Left lung (tissue), 14 donors: ENCODE measurements at places on chromosomes 16 and 17. TPM values are rescaled to one million over a fixed set of nuclear protein-coding genes. Genes with fewer than 3 reads are reported as not detected.

Gene OR2C1
- total RNA-seq = not detected

Gene SLC5A10
- total RNA-seq = not detected

Gene KLHL10
- total RNA-seq = not detected

Gene TEKT5
- total RNA-seq = not detected

Gene SLFN5
- total RNA-seq = 67.5 TPM

Gene SULT1A1
- total RNA-seq = 38.6 TPM

Gene KRT32
- total RNA-seq = not detected

Gene UTS2R
- not detected for total RNA-seq

Gene SCIMP
- 8.8 TPM for total RNA-seq

Gene ABAT
- 14.1 TPM for total RNA-seq

Gene HOXB7
- total RNA-seq = 3.0 TPM

Gene IQCK
- total RNA-seq = 8.0 TPM

GRCh38 chr17:8066841-8067775, 20.4 kb downstream of the ALOX12B start:
- H3K27ac ChIP-seq = no peak overlapping the region
- no peak for DNase-seq
- no peaks in the 10 kb centered on the region for H3K36me3 ChIP-seq
- no peak overlapping the region for H3K4me3 ChIP-seq
- peaks cover 21% of the 10 kb centered on the region for H3K4me1 ChIP-seq

DNA sequence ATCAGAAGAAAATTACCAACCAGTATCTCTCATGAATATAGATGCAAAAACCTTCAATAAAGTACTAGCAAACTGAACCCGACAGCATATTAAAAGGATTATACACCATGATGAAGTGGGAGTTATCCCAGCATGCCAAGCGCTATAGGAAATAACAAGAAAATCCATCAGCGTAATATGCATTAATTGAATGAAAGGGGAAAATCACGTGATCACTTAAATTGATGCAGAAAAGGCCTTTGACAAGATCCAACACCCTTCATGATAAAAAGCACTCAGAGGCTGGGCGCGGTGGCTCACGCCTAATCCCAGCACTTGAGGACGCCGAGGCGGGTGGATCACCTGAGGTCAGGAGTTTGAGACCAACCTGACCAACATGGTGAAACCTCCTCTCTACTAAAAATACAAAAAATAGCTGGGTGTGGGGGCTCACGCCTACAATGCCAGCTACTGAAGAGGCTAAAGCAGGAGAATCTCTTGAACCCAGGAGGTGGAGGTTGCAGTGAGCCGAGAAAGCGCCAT, 4.8 kb downstream of the CTRB2 start:
- no peak overlapping the region for H3K4me3 ChIP-seq
- H3K27me3 ChIP-seq = no peaks in the 10 kb centered on the region
- H3K36me3 ChIP-seq = no peaks in the 10 kb centered on the region
- H3K4me1 ChIP-seq = no peaks in the 10 kb centered on the region

- H3K4me1 ChIP-seq = peaks cover 51% of the 10 kb centered on the region
- H3K27ac ChIP-seq = peak overlapping the region; percentile 97
- no peaks in the 10 kb centered on the region for H3K27me3 ChIP-seq
- no peak for DNase-seq
- no peaks in the 10 kb centered on the region for H3K36me3 ChIP-seq
Observed at GRCh38 chr17:8186446-8186786, 3.6 kb downstream of the BORCS6 start.

DNA sequence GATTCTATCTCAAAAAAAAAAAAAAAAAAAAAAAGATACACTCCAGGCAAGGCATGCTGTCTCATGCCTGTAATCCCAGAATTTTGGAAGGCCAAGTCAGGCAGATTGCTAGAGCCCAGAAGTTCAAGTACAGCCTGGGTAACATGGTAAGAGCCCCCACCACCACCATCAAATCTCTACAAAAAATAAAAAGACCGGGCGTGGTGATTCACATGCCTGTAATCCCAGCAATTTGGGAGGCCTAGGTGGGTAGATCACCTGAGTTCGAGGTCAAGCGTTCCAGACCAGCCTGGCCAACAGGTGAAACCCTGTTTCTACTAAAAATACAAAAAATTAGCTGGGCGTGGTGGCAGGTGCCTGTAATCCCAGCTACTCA, 1.8 kb upstream of the ACLY start:
- peaks cover 5% of the 10 kb centered on the region for H3K36me3 ChIP-seq
- no peaks in the 10 kb centered on the region for H3K27me3 ChIP-seq
- H3K4me1 ChIP-seq = peaks cover 17% of the 10 kb centered on the region

DNA sequence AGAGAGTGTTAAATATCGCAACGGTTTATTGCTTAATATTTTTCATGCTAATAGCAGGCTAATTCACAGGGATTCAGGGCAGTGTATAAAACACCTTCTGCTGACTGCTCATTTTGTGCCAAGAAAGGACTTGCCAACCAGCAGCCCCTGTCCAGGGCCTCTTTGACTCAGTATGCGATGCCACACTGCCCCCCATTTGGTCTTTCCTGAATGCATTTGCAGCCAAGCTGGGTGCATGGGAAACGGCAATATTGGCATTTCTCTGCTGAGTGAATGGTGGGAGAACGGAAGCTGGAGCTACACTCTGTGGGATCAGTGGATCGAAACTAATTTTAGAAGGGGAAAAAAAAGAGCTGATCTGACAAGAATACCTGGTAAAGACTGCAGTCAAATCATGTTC, 152.9 kb upstream of the C16orf82 start:
- no peak overlapping the region for H3K4me3 ChIP-seq
- no peaks in the 10 kb centered on the region for H3K4me1 ChIP-seq
- no peak overlapping the region for H3K27ac ChIP-seq
- H3K36me3 ChIP-seq = no peaks in the 10 kb centered on the region
- no peak for DNase-seq

DNA sequence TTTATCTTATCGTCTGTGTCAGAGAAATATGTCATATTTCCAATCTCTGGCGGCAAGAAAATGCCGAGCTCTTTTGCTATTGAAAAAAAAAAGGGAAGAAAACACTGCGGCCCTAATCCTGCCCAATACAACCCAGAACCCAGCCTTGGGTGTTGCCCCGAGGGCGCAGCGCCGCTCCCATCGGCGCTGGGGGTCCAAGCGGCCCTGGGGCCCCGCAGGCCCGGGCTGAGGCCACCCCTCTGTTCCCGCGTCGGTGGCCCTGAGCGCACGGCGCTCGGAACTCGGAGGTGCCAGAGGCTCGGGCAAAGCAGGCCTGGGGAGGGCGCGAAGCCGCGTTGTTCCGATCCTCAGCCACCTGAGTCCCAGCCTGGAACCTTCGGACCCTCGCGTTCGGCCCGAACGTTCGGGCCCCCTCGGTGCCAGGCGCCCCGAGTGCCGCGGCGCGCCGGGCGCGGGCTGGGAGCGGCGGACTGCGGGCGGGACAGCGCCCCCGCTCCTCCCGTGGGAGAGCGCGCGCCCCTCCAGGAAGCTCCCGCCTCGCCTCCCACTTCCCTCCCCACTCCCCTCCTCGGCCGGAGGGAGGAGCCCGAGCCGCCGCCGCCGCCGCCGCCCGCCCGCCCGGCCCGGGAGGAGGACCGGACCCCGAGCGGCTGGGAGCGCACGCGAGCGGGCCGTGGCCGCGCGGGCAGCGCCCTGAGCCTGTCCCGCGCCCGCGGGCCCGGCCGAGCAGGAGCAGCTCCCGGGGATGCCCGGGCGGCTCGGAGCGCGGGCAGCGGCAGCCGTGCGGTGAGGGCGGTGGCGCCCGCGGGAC, at the start of gene CPNE2:
Gene CPNE2, plus strand, starts transcription at position 609 of the 811 bp plus-strand sequence. CDS start 18,160 bp downstream, outside the sequence.
- H3K4me1 ChIP-seq = peaks cover 4% of the 10 kb centered on the region
- no peaks in the 10 kb centered on the region for H3K27me3 ChIP-seq
- DNase-seq = peak; percentile 82
- peak within 1 kb of the TSS; percentile 91 for H3K4me3 ChIP-seq
- peak within 1 kb of the TSS; percentile 85 for H3K27ac ChIP-seq

- H3K36me3 ChIP-seq = no peaks in the 10 kb centered on the region
- peak; percentile 93 for DNase-seq
- no peaks in the 10 kb centered on the region for H3K27me3 ChIP-seq
- H3K4me1 ChIP-seq = peaks cover 30% of the 10 kb centered on the region
- peak overlapping the region; percentile 98 for H3K4me3 ChIP-seq
Observed at GRCh38 chr16:30065943-30066760, 592 bp downstream of the ALDOA start.

GRCh38 chr17:34356194-34356593, at the start of gene CCL13:
TSS of gene CCL13 (plus strand) at chr17:34356480. CDS start at chr17:34356527, 47 bp downstream.
- H3K4me3 ChIP-seq = no peak within 1 kb of the TSS
- DNase-seq = no peak
- peak within 1 kb of the TSS; percentile 2 for H3K27ac ChIP-seq
- no peaks in the 10 kb centered on the region for H3K27me3 ChIP-seq
- H3K36me3 ChIP-seq = no peaks in the 10 kb centered on the region

GRCh38 chr17:59337741-59338299, 6.4 kb downstream of the YPEL2 start:
- H3K27ac ChIP-seq = no peak overlapping the region
- H3K4me3 ChIP-seq = no peak overlapping the region
- no peak for DNase-seq
- no peaks in the 10 kb centered on the region for H3K27me3 ChIP-seq

DNA sequence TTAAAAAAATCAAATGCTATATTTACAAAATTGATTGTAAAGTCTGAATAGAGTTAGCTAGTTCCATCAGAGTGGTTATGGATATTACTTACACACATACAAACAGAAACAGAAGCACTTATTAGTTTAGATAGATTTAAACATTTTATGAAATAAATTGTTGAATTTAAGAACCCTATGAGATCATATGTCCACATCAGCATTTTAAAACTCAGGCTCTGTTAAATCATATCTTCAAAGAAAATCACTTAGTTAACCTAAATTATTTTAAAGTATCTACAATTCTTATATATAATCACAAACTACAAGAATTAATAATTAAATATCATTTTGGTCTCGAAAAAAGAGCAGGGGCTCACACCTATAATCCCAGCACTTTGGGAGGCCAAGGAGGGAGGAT, 42.5 kb downstream of the HELZ start:
- no peaks in the 10 kb centered on the region for H3K4me1 ChIP-seq
- peaks cover 36% of the 10 kb centered on the region for H3K36me3 ChIP-seq
- no peak overlapping the region for H3K4me3 ChIP-seq
- no peak for DNase-seq
- no peaks in the 10 kb centered on the region for H3K27me3 ChIP-seq

- H3K36me3 ChIP-seq = no peaks in the 10 kb centered on the region
- no peak for DNase-seq
- H3K4me3 ChIP-seq = peak overlapping the region; percentile 53
- peaks cover 49% of the 10 kb centered on the region for H3K4me1 ChIP-seq
Observed at GRCh38 chr17:40417258-40417608, 463 bp downstream of the TOP2A start.

DNA sequence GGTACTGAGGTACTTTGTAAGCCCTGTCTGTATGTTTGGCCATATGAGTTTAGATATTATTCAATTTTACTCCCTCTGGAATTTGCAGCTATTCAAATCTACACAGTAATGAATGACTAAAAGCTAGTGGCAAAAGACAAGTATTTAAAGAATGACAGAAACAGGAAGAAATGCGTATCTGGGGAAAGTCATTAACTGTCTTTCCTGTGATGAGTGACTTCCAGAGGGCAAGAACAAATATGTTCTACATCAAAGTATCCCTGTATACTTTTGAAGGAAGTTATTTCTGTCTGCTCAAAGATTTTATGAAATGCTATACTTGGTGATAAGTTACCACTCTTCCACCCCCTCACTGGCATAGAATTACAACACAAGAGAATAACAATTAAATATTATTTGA, 489.3 kb upstream of the SOX9 start:
- H3K36me3 ChIP-seq = no peaks in the 10 kb centered on the region
- no peaks in the 10 kb centered on the region for H3K4me1 ChIP-seq
- no peak overlapping the region for H3K27ac ChIP-seq
- no peak overlapping the region for H3K4me3 ChIP-seq
- H3K27me3 ChIP-seq = no peaks in the 10 kb centered on the region
- no peak for DNase-seq

GRCh38 chr16:82524976-82525375, 101.8 kb upstream of the CDH13 start:
- no peak overlapping the region for H3K27ac ChIP-seq
- no peaks in the 10 kb centered on the region for H3K36me3 ChIP-seq
- no peak for DNase-seq
- no peaks in the 10 kb centered on the region for H3K27me3 ChIP-seq
- no peaks in the 10 kb centered on the region for H3K4me1 ChIP-seq

DNA sequence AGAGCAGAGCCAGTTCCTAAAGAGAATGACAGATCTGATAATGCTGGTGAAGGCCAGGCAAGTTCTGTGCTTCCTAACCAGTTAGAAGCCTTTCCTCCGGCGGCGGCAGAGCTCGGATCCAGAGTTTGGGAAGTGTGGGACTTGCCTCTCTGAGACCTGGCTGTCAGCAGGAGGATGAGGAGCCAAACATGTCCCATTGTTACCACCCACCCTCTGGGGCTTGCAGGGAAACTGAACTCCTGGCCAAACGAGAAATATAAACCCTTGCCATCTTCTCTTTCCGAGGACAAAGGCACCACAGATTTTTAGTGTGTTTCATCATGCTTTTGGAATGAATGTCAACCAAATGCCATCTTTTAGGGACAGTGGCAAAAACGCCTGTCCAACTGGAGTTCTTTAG, 80.2 kb upstream of the SMURF2 start:
- no peaks in the 10 kb centered on the region for H3K36me3 ChIP-seq
- H3K27me3 ChIP-seq = no peaks in the 10 kb centered on the region
- peak overlapping the region; percentile 76 for H3K27ac ChIP-seq
- H3K4me1 ChIP-seq = peaks cover 26% of the 10 kb centered on the region
- H3K4me3 ChIP-seq = no peak overlapping the region

GRCh38 chr17:78923660-78924453, 1.3 kb downstream of the TIMP2 start:
- no peaks in the 10 kb centered on the region for H3K36me3 ChIP-seq
- peak; percentile 69 for DNase-seq
- peak overlapping the region; percentile 72 for H3K4me3 ChIP-seq

DNA sequence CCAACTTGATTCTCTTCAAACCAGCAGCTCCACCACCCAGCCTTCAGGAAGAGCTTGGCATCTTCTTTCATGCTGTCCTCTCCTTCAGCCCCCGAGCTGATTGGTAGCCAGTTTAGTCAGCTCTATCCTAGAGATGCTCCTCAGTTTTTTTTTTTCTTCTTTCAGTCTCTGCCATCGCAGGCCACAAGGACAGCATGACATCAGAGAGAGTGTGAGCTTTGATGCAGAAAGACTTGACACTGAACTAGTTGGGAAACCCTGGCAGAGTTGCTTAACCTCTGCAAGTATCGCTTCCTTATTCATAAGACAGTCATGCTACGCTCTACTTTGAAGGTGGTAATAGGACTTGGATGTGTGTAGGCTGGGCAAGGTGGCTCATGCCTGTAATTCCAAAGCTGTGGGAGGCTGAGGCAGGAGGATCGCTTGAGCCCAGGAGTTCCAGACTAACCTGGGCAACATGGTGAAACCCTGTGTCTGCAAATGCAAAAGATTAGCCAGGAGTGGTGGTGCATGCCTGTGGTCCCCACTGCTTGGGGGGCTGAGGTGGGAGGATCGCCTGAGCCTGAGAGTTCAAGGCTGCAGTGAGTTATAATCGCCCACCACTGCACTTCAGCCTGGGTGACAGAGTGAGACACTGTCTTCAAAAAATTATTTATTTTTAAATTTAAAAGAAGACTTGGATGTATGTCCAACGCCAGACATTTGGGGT, 2.6 kb downstream of the CD300LB start:
- H3K36me3 ChIP-seq = no peaks in the 10 kb centered on the region
- DNase-seq = peak; percentile 67
- peak overlapping the region; percentile 73 for H3K27ac ChIP-seq
- no peaks in the 10 kb centered on the region for H3K27me3 ChIP-seq
- H3K4me3 ChIP-seq = no peak overlapping the region

GRCh38 chr17:31448467-31449077, 57.1 kb downstream of the RAB11FIP4 start:
- H3K36me3 ChIP-seq = no peaks in the 10 kb centered on the region
- no peak for DNase-seq
- no peaks in the 10 kb centered on the region for H3K4me1 ChIP-seq
- H3K27ac ChIP-seq = no peak overlapping the region
- H3K4me3 ChIP-seq = no peak overlapping the region
